ENCODE measurements at places on chromosomes 16 and 17.

GRCh38 chr17:40596261-40596919, 31.1 kb upstream of the CCR7 start:
- no peak for DNase-seq

GRCh38 chr17:65183736-65184135, 46.6 kb downstream of the RGS9 start:
- DNase-seq: peak; percentile 31

DNA sequence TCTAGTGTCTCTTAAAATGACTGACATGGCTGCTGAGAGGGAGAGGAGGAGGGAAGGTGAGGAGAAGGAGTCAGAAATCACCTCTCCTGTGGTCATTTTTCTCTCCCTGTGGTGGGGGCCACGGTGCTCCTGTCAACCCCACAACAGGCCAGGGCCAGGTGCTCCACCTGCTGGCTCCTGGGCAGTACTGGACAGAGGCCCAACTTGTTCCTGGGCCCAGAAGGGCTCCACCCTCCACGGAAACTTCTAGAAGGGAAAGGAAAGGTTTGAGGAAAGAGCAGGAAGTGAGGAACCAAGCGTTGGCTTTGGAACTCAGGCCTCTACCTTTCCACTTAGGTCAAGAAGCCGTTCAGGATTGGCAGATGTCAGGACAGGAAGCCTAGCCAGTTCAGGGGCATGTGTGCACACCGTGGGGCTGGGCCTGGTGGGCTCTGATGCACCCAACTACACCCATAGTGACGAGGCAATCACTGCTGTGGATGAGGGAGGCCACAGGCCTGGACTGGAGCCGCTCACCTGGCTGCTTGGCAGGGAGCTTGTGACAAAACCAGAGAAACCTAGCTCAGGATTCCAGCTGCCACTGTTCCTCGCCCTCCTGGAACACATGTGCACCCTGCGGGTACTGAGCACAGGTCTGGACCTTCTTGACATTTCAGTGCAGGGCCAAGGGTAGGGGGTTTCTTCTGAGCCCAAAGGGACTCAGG, 36.1 kb downstream of the WNT3 start:
- no peak for DNase-seq

DNA sequence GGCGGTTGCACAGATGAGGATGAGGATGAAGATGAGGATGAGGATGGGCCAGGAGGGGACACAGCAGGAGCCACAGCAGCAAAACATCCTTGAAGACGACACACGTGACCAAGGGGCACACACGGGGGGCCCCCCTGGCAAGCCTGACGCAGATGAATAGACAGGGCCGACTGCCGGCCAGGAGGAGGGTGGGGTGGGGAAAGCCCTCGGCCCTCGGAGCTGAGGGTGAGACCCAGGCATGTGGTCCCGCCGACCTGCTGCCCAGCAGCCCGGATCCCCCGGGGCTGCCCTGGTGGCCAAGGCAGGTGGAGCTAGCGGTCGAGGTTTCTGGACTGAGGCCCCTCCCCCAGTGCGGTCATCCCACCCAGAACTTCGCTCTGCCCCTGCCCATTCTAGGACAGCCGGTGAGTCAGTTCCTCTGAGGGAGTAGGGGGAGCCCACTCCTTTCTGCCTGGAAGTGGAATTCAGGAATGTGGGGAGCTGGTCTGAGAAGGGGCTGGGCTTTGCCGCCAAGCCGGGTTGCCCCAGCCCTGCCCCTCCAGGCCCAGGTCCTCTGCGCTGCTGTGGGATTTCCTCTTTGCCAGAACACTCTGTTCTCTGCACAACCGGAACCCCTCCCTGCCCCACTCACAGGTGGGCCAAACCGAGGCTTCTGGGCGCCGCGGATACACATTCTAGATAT, 9.9 kb downstream of the CYGB start:
- no peak for DNase-seq

- DNase-seq: no peak
Measured at GRCh38 chr17:42131981-42132432, 9.4 kb downstream of the HSPB9 start.

DNA sequence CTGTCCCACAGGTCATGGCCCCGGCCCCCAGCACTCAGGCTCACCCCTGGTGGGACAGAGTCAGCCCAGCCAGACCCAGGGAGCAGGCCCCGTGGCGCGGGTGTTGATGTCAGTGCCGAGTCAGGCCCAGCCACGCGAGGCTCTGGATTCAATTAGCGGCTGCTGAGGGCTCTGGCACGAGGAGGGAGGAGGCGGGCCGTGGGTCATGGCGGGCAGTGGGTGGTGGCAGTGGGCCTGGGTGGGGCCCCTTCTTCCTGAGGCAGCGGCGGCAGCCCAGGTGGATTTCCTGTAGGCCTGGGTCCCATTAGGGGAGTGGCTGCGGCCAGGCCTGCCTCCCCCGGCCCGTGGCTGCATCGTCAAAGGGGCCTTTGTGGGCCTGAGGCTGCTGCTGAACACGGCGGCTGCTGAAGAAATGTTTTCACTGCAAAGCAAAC, 12.9 kb downstream of the VASN start:
- peak; percentile 81 for DNase-seq

DNA sequence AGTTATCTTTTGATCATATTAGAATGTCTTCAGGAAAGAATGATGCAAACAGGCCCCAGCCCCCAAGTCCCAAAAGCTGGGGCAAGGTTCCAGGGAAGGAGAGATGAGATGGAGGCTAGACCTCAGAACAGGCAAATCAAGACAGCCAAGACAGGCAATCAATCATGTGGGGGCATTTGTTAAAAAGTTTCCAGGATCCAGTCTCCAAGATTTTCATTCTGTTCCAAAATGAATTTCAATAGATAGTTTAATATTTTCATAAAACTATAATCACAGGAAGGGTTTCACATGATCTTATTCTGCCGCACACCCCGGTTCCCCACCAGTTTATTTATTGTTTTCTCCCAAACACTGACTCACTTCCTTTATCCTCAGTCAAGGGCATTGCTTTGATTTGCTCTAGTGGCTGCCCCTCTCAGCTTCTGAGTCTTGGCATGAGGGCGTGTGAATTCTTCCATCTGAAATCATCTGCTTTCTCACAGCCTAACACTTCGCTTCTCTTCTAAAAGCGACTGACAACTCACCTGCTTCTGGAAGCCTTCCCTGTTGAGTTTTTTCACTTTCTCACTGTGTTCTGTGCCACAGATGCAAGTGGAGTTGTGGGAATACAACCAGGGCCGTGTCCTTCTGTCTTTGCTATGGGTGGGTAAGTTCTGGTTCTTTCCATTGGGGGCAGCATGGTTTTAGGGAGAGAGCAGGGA, 12.2 kb upstream of the TERF2 start:
- peak; percentile 76 for DNase-seq

GRCh38 chr16:24036614-24037013, 200.8 kb downstream of the PRKCB start:
- peak; percentile 62 for DNase-seq

GRCh38 chr17:45667591-45668171, 116.4 kb upstream of the CRHR1 start:
- DNase-seq: no peak

- DNase-seq: no peak
Measured at GRCh38 chr16:86061318-86061695, 162.3 kb downstream of the IRF8 start.

DNA sequence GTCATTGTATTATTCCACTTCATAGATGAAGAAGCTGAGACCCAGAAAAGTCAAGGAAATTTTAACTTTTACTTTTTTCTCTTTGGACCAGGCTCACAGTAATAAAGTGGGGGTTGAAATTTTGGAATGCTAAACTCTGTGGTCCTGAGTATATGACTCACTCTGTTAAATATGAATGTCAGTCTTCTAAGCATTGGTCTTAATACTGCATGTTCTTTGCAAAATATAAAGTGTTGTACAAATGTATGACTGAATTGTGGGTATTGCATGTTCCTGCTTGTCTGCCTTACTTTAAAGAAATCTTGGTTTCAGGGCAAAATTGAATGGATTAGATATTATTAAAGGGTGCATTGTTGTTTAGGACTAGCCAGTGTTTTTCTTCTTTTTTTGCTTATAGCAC, 950.8 kb upstream of the GOT2 start:
- DNase-seq: peak; percentile 34

GRCh38 chr17:42681976-42682721, at the start of gene CNTNAP1:
TSS of gene CNTNAP1 (plus strand) at chr17:42682531. CDS start at chr17:42682830, 299 bp downstream.
- DNase-seq: peak; percentile 90

GRCh38 chr16:66871840-66872239, 8.5 kb upstream of the PDP2 start:
- DNase-seq: no peak

DNA sequence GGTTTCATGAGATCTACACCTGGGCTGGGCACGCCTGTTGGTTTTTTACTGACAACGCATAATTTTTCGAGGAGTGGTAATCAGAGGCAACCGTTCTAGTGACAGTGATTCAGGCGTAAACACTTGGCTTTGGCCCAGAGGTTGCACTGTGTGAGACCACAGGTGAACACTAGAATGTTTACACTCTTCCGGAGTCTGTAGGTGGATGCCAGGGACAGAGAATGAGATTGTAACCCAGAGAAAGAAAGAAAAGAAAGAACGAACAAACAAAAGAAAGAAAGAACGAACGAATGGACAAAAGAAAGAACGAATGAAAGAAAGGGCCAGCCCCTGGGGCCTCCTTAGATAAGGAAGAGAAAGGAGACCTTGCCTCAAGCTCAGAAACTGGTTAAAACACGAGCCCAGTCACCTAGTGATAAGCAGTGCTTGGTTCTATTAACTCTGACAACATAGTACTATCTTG, 113.2 kb downstream of the PRKCB start:
- no peak for DNase-seq

DNA sequence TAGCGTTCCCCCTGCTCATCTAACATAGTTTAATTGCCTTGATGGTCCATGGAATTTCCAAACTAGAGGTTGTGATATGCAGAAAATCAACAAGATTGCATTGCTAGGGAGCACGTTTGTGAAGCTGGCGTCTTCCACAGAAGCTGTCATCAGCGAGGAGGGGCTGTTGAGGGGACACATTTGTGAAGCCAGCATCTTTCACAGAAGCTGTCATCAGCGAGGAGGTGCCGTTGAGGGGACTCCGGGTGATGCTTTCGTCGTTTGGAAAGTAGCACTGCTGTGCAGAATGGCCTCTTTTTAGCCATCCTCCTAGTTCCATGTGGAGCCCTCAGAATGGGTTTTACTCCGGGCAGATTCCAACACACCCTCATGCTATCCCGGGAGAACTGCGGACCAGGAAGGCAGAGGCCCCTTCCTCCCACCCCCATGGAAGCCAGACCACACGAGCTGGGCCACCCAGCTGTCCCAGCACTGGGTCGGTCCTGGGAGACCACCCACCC, 119.6 kb upstream of the CHMP6 start:
- no peak for DNase-seq

GRCh38 chr17:59437791-59438281, 106.4 kb downstream of the YPEL2 start:
- DNase-seq: no peak

DNA sequence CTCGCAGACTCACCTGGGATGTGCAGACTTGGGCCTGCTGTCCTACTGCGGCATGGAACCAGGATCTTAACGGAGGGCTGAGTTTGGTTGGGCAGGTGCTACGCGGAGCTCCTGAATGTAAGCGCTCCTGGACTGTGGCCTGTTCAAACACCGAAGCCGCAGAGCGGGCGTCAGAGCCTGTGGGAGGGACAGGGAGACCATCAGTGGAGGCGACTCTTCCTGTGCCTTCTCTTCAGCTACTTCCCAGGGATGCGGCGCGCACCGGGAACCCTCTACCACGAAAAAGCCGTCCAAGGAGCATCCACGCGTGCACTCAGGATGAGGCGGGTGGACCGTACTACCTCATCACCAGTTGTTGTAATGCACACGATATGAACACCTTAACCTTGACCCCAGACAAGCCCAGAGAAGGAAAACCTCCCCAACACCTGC, 2.0 kb downstream of the USP36 start:
- no peak for DNase-seq

- no peak for DNase-seq
Measured at GRCh38 chr17:63290784-63291183, 155.3 kb downstream of the CYB561 start.

GRCh38 chr16:18800293-18800692, 1.1 kb downstream of the ARL6IP1 start:
- no peak for DNase-seq

DNA sequence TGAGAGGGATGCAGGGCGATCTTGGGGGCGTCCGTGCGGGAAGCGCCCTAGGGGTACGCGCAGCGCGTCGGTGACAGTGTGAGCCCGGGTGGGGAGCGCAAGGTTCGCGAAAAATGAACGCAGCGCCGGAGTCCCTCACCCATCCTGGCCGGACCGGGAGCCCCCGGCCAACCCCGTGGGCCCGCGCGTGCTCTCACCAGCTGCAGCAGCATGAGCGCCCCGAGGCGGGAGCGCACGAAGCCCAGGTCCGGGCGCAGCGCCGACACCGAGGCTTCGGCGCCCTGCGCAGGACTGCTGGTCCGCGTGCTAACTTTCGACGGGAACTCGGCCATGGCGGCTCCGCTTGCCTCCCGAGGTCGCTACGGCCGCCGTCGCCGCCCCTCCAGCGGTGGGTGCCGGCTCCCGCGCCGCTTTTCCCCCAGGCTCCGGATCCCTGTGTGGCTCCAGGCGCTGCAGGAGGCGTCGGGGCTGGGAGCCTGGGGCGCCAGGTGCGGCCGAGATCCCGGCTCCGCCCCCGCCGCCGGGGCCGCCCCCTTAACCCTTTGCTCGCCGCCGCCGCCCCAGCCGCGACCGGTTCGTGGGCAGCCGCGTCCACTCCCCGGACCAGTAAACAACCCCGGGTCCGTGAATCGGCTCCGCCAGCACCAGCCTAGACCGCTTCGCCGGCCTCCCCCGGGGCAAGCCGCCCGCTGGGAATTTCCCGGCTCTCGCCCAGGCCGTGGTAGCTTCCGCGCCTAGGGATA, at the start of gene PLLP:
Gene PLLP (minus strand): TSS at position 464 of the 743 bp plus-strand sequence. CDS start 132 bp downstream, at position 332.
- peak; percentile 47 for DNase-seq

GRCh38 chr17:32007463-32008298, 498 bp downstream of the LRRC37B start:
- DNase-seq: peak; percentile 4

GRCh38 chr16:64116151-64116550, 1005.7 kb downstream of the CDH11 start:
- DNase-seq: no peak

DNA sequence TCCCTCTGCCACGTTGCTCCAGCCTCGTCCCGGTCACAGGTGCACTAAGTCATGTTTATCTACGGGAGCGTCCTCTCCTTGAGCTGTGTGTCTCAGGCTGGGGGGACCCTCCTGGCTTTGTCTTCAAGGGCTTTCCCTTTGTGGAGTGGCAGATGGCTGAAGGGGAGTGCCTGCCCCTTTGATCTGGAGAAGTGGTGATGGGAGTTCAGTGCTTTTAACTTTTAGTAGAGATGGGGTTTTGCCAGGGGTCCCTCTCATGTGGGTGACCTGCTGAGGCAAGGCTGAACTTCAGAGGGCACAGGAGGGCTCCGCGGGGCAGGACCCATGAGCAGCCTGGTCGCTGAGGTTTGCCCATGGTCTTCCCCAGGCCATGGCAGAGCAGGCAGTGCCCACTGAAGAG, 73.1 kb upstream of the CDC42EP4 start:
- no peak for DNase-seq

DNA sequence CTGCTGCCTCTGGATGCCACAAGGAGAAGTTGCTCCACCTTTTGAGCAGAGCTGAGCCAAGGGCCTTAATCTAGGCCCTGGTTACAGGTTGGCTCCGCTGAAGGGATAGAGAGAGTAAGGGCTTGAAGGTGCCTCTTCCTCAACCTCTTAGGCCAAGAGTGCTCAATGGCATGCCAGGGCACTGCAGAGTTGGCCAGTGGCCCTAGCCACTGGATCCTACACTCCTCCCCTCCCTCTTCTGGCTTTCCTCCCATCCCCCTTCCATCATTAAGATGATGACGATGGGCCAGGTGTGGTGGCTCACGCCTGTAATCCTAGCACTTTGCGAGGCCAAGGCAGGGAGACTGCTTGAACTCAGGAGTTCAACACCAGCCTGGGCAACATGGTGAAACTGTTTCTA, 50.5 kb downstream of the MYO18A start:
- no peak for DNase-seq

Measured in foreskin fibroblast (primary cell).